ENCODE measurements at places on chromosomes 5 and 9.

- DNase-seq: no peak
These were observed 47.7 kb upstream of the RNF130 start for GRCh38 chr5:180119031-180119902.

GRCh38 chr5:31983851-31984250 lies 190.3 kb downstream of the GOLPH3 start:
- no peak for DNase-seq

DNA sequence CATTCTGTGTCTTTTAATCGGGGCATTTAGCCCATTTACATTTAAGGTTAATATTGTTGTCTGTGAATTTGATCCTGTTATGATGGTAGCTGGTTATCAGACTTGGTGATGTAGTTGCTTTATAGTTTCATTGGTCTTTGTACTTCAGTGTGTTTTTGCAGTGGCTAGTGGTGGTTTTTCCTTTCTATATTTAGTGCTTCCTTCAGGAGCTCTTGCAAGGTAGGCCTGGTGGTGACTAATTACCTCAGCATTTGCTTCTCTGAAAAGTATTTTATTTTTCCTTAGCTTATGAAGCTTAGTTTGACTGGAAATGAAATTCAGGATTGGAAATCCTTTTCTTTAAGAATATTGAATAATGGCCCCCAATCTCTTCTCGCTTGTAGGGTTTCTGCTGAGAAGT lies 156.9 kb downstream of the CNTLN start:
- peak; percentile 38 for DNase-seq

GRCh38 chr5:73515232-73515631 lies 17.0 kb downstream of the BTF3 start:
- no peak for DNase-seq

DNA sequence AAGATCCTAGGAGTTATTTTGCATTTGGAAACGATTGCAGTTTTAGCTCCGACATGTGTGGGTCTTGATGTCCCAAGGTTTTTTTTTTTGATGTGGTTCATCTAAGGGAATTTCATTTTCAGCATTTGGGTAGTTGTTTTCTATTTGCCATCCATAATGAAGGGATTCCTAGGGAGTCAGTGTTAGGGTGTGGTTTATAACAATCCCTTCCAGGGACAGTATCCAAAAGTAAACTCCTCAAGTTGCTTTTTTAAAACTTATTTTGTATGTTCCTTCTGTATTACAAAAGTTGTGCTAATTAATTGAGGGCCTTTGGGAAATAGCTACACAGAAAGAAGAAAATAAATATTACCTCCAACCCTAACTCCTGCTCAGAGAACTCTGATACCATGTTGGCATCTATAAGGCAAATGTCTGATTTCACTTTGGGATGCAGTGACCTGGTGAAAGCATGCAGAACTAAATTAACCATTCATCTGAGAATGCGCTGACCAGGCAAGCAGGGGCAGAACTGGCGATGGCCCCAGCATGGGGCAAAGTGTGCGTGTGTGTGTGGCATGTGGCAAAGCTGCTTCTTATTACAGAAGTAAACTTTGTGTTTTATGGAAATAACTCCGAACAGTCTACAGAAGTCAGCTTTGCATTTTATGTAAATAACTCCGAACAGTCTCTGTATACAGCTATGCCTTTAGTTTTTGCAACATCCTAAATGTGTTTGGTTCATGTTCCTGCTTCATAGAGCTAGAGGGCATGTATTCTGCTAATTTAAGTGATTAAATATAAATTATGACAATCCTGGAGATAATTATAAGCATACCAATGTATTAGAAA lies 237.2 kb downstream of the TRPM3 start:
- no peak for DNase-seq
